Activated CD8-positive, alpha-beta T cell treated with anti-CD3 and anti-CD28 coated beads, Interleukin-2, amount 10 ng/mL, durations not matched to agents 7 days and 5 days (primary cell): ENCODE measurements at places on chromosomes 1 and 21. TPM values are rescaled to one million over a fixed set of nuclear protein-coding genes. Genes with fewer than 3 reads are reported as not detected.

Gene ERG
- total RNA-seq = not detected

Gene GJA8
- total RNA-seq = not detected

- no peak overlapping the region for H3K4me3 ChIP-seq
- peaks cover 27% of the 10 kb centered on the region for H3K4me1 ChIP-seq
- no peak for DNase-seq
- no peak overlapping the region for H3K27ac ChIP-seq
- peaks cover 23% of the 10 kb centered on the region for H3K36me3 ChIP-seq
Observed at GRCh38 chr1:119790451-119791198, 20.6 kb downstream of the REG4 start.

DNA sequence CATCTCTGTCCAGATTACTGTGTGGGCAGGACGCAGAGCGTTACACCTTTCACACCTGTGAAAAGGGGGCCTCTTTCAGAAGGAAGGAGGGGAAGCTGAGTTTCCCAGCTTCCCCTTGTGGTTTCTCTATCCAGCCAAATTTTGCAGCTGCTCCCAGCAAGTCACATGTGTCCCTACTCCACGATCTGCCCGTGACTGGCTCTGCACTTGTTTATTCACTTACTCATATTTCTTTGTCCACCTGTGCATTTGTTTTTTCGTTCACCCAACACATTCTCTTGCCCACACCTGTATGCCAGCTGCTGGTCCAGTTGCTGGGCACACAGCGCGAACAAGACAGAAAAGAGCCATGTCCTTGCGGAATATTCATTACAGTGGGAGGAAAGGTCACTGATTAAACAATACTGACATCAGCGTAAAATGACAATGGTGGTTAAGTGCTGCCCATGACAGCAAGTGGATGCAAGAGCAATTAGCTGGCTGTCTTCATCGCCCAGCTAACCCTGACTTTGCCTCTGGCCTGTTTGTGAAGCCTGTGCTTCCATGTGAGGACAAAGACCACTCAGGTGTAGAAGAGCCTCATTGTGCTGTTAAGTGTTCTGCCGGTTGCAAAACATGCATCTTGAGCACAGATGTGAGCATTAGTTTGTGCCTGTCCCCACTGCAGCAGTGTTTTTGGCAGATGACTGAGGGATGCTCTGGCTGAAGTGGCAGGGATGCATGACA is 28.6 kb upstream of the NEK2 start:
- H3K4me1 ChIP-seq = peaks cover under 1% of the 10 kb centered on the region
- no peak overlapping the region for H3K27ac ChIP-seq
- peaks cover 3% of the 10 kb centered on the region for H3K27me3 ChIP-seq
- H3K4me3 ChIP-seq = no peak overlapping the region

Gene CATSPERE
- 0.37 TPM for total RNA-seq

GRCh38 chr1:10071640-10072039 is 38.9 kb downstream of the UBE4B start:
- peaks cover 4% of the 10 kb centered on the region for H3K36me3 ChIP-seq
- no peak for DNase-seq
- no peaks in the 10 kb centered on the region for H3K27me3 ChIP-seq

Gene ORC1
- total RNA-seq = 38.3 TPM

Gene MAB21L3
- total RNA-seq = not detected

GRCh38 chr21:37380349-37381323 is 14.1 kb downstream of the DYRK1A start:
- no peak overlapping the region for H3K27ac ChIP-seq
- DNase-seq = no peak
- H3K27me3 ChIP-seq = no peaks in the 10 kb centered on the region
- H3K4me3 ChIP-seq = no peak overlapping the region
- H3K4me1 ChIP-seq = peaks cover 82% of the 10 kb centered on the region
- peaks cover 43% of the 10 kb centered on the region for H3K36me3 ChIP-seq
